NCI-H1092 (cell line): ENCODE measurements at places on chromosomes 11 and 22.

GRCh38 chr11:103453915-103454709, 344.9 kb downstream of the DYNC2H1 start:
- DNase-seq, result no peak

DNA sequence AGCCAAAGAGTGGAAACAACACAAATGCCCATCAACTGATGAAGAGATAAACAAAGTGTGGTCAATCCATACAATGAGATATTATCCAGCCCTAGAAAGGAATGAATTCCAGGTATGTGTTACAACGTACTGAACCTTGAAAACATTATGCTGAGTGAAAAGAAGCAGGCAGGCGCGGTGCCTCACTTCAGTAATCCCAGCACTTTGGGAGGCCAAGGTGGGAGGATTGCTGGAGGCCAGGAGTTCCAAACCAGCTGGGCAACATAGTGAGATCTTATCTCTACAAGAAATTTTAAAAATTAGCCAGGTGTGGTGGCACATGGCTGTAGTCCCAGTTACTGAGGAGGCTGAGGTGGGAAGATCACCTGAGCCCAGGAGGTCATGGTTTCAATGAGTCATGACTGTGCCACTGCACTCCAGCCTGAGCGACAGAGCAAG, 24.6 kb upstream of the TESMIN start:
- no peak for DNase-seq

DNA sequence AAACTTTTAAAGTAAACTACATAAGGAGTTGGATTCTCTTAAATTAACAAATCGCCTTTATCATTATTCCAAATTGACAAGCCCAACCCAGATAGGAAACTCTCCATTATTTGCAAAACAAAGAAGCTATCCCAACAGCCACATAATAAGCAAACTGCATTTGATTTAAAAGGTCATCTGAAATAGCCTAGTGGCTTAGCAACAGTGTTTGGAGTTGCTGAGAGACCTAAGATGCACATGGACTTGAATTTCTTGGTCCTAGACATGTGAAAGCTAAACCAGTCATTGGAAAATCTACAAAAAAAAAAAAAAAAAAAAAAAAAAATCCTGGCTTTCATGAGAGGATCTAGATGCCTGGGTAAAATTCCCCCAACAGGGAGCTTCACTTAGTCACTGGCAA, 69.5 kb downstream of the PRCP start:
- DNase-seq, result no peak

DNA sequence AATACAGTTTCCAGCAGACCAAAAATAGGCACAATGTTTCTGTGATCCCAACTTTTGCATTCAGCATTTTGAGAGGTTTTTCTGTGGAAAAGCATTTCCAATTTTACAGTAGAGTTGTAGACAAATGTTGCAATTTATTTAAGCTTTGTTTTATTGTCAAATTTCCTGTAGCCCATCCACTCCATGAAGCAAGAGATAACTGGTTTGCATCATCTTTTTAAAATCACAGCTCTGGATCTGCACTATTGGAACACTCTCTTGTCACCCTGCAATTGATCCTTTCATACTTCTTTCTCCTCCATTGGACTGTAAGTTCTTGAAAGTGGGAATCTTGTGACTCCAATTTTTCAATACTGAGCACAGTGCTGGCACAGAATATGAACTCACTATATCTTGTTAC, 86.0 kb downstream of the MAML2 start:
- no peak for DNase-seq

DNA sequence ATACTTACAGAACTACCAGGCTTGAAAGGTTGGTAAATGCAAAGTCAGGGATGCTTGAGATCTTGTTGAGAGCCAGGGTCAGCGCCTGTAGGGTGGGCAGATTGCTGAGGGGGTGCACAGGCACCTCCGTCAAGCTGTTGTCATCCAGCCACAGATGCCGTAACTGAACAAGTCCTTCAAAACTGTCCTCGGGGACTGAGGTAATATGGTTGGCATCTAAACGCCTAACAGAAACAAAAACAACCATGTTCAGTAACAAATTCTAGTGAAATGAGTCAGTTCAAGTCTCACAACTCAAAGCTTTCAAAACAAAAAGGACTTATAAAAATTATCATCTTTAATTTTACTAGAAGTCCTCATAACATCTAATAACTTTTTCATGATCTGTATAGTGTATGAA, 22.2 kb upstream of the CCDC34 start:
- no peak for DNase-seq
